ENCODE measurements at places on chromosomes 5 and 9.

- DNase-seq = no peak
Observed at GRCh38 chr9:135908754-135909204, 1.4 kb upstream of the CAMSAP1 start.

DNA sequence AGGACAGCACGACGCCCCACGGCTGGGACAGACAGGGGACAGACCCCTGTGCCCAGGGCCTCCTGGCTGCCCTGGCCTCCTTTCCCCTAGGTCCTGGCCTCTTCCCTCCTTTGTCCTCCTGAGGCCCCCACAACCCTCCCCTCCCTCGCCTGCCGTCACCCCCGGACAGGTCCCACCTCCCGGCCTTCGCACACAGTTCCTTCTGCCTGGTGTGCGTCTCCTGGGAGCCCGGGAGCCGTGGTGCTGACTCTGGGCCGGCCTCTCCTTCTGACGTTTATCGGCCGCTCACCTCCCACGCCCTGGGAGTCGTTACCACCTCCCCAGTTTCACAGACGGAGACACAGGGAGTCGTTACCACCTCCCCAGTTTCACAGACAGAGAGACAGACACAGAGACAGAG is 25.1 kb upstream of the NOTCH1 start:
- no peak for DNase-seq

DNA sequence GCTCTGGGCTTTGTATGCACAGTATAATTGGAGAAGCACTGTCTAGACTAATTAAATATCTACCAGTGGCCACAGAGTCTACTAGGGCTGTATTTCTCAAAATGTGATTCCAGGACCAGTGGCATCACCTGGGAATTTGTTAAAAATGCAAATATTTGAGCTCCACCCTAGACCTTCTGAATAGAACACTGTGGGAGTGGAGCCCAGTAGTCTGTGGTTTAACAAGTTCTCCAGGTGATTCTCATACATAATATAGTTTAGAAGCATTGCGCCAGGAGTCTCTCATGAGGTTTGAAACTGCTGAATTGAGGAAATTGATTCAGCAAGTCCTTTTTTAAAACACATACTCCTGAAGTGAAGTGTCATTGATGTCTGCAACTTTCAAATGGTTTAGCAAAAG is 74.7 kb downstream of the FCHO2 start:
- DNase-seq = no peak

DNA sequence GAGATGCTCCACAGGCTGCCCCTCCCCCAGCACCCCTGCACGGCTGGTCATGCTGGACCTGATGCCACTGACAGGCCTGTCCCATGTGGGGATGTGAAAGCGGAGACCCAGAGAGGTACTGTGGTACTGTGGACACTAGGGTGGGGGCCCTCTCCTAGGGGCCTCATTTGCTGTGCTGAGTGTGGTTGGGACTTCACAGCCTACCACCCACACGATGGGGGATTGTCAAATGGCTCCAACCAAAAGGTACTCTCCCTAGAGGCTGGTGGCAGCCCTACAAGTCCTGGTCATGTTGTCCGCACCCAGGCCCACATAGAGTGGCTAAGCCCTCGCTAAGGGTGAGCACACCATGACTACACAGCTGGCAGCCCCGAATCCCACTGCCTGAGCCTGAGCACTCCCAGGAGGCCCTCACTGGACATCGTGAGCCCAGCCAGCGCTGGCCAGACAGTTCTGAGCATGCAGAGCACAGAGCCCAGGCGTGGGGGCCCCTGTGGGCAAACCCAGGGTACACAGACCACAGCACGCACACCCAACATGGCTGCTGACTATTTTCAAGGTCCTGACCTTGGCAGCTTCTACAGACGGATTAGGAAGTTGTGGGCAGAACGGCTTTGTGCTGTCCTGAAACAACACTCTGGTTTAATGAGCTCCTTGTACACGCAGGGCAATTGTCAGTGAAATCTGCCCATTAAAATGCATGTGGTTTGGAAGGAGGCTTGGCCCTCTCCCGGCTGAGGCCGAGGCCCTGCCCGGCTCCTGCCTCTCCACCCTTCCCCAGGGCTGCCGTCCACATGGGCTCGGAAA is 214.1 kb downstream of the HSPA4 start:
- no peak for DNase-seq

DNA sequence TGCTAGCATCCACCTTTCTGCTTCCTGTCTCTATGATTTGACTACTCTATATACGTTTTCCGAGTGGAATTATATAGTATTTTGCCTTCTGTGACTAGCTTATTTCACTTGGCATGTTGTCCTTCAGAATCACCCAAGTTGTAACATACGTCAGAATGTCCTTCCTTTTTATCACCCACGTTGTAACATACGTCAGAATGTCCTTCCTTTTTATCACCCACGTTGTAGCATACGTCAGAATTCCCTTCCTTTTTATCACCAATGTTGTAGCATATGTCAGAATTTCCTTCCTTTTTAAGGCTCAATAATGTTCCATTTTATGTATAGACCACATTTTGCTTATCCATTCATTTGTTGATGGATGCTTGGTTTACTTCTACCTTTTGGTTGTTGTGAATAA is 22.9 kb upstream of the TAS2R1 start:
- no peak for DNase-seq

DNA sequence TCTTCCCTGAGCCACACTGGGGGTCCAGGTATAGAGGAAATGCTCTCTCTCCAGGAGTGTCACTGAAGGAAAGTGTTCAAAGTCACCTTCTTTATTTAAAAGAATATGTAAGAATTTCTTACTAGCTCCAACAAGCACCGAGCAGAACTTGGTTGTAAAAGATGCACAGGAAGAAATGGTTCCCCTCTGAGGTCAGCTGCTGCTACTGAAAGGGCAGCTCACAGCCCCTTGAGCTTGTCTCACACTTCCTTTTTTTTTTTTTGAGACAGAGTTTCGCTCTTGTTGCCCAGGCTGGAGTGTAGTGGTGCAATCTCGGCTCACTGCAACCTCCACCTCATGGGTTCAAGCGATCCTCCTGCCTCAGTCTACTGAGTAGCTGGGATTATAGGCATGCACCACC is 77.2 kb downstream of the PRRT1B start:
- DNase-seq = no peak

- no peak for DNase-seq
Observed at GRCh38 chr5:54676481-54677340, 159.2 kb downstream of the SNX18 start.

GRCh38 chr5:14394365-14394764 is 187.2 kb upstream of the OTULINL start:
- DNase-seq = no peak

- no peak for DNase-seq
Observed at GRCh38 chr5:154084062-154084639, 45.4 kb downstream of the MFAP3 start.

GRCh38 chr9:116423149-116423548 is 264.0 kb upstream of the TRIM32 start:
- DNase-seq = no peak

GRCh38 chr5:73748510-73749400 is 122.8 kb downstream of the ARHGEF28 start:
- no peak for DNase-seq

DNA sequence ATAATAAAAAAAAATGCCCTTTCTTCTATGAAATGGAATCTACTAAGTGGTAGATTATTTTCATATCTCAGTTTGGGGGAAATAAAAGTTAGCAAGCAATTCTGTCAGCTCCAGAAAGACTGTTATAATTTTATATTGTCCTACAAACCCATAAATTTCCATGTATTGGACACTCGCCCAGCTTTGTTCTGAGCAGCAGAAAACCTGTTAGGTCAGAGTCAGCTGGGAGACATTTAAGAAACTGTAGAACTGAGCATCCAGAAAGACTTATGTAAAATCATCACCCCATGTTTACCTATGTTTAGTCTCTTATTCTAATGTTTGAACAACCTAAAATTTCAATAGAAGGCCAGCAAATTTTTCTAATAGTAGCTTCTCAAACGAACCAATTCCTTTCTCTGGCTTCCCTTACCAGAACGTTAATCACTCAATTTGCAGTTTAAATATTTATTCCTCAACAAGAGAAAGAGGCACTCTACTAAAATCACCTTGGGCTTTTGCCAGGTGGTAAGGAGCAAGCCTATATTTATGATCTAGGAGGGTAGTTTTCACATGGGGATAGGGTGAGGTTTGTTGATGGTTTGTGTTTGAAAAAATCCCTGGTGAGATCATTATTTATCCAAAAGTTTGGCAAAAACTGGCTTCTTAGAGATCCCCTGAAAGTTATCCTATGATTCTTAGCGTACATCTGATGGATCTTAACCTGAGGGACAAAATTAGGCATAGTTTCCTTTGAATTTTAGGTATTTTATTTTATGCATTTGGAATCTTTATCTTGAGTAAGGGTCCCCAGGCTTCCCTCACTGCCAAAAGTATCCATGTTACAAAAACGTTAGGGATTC is 34.4 kb downstream of the MACROH2A1 start:
- no peak for DNase-seq

DNA sequence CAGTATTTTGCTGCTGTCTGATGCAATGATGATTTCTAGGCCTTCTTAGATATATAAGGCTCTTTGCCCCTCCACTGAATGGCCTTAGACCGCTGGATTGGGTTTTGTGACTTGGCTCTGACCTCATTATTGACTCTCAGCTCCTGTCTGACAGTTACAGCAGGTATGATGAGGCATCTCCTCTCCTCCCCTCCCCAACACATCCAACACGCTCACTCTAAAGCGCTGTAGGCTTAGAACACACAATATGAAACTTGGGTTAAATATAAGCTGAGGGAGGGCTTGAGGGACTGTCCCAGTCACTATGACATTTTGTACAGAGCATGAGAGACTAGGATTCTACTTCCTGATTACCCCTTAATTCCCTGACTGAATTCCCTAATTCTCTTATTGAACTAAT is 18.8 kb upstream of the CER1 start:
- no peak for DNase-seq

DNA sequence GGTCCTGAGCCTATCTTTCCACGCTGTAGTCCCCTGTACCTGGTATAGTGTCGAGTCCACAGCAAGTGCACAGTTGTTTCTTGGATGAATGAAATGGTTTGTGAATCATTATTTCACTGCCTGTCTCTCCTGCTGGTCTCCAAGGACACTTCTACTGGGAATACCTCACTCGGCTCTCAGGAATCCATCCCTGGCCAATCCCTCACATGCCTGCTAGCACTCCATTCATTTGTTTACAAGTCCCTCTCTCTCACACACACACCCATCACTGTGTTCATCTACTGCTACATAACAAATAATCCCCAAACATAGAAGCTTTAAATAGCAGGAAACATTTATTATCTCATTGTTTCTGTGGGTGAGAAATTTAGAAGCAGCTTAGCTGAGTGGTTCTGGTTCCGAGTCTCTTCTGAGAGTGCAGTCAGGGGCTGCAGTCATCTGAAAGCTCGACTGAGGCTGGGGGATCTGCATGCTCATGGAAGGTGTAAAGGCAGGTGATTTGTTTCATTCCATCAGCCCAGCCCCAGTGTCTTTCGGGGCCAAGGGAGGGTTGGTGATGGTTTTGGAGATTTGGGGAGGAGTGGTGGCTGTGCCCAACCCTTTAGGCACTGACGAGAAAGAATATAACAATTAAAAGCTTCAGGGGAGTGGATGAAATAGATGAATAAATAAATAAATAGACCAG is 132.7 kb upstream of the IER5L start:
- DNase-seq = no peak

- no peak for DNase-seq
Observed at GRCh38 chr9:90770927-90771326, 30.7 kb upstream of the SYK start.

DNA sequence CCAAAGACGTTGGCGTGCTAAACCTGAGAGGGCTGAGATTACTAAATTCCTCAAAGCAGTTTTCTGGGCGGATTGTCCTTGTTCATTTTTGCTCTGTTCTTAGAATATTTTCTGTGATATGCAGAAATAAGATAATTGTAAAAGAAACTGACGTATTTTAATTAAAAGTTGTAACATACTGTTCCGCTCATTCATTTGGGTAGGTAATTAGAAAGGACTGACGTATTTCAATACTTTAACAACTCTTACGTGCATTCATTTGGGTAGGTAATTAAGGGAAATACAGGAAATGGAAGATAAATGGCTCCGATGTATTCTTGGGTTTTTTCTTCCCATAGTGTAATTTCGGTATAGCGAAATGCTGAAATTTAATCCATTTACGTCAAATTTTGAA is 1.1 kb downstream of the OSTF1 start:
- no peak for DNase-seq

GRCh38 chr5:124156415-124156996 is 589.9 kb downstream of the ZNF608 start:
- DNase-seq = no peak

- DNase-seq = no peak
Observed at GRCh38 chr5:76490960-76491359, 87.9 kb downstream of the IQGAP2 start.
